RPMI7951 (cell line): ENCODE measurements at places on chromosomes 6 and 20.

GRCh38 chr6:104326173-104327001, 533.3 kb downstream of the HACE1 start:
- no peak for DNase-seq

DNA sequence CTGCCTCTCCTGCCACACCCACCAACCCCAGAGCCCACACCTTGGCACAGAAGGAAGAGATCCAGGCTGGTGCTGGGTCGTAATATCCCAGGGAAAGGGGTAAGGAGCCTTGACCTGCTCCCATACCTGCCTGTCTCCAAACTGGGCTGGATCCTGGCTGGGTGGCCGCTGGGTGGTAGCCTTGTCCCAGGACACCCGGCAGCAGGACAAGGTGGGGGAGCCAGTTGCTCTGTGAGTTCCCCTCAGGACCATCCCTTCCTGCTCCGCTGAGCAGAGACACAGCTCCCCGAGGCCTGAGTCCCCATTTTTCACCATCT, 58.8 kb downstream of the UBE2V1 start:
- no peak for DNase-seq

GRCh38 chr20:4645621-4646020, 76.1 kb upstream of the PRND start:
- peak; percentile 33 for DNase-seq

DNA sequence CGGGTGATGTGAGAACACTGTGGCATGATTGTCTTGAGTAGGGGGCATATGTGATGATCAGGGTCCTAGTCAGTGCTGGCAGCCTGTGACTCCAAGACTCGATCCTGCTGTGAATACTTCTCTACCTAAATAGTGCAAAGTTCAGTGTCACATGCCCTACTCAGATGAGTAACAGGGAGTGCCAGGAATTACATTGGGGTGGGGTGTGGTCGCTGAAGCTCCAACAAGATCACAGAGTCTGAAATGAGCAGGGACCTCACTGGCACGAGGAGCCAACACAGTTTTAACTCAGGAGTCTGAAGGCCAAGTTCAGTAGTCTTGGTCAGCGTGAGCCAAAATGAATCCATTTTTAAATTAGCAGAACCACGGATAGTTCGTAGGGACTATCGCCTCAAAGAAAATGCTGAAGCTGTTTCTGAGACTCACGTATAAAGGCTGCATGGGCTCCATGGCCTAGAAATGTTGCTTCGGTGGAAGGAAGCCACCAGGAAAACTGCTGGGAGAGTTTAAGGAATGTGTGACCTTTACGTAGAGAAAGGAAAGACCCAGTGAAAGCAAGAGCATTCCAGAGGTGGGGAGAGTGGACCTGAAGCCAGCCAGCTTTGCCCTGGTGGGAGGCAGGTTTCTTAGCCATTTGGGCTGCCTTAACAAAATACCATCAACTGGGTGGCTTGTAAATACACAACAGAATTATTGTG, 72.2 kb downstream of the RPP40 start:
- no peak for DNase-seq

DNA sequence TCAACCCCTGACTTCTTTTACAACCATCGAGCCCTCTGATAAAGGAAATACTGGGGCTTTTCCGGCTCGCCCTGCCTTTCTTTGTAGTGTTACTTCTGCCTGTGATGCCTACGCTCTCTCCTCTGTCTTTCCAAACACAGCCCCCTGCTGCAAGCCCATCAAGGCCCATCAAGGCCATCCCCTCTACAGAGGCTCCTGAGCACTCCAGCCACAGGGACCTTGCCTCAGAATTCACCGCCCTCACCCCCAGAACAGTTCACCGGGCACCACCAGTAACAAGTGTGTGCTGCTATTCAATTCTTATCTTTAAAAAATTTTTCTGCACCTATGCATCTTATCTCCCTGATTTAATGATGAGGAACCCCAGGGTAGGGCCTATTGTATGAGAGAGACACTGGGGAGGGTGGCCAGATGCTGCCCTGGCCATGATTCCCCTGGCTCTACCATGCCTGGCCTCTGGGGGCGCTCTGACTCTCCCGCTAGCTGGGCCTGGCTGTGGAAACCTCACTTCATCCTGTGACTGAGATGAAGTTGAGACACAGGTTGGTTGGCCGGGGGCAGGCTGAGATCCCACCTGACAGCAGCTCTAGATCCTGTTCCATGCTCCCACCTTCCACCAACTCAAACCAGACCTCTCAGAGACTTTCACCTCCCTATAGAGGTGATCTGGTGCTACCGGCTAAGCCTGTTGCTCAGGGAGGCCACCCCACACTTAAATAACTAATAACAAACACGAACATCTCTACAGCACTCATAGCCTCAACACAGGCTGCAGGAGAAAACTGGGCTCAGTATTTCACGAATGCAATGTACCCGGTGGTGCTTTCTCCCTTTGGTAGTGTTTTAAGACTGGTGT, 19.2 kb upstream of the GLP1R start:
- peak; percentile 6 for DNase-seq

GRCh38 chr6:10174056-10174455, 240.8 kb downstream of the TFAP2A start:
- DNase-seq: no peak

GRCh38 chr6:10312445-10312844, 102.4 kb downstream of the TFAP2A start:
- no peak for DNase-seq

- DNase-seq: no peak
Observed at GRCh38 chr6:124438546-124439065, 523.6 kb upstream of the RNF217 start.

- no peak for DNase-seq
Observed at GRCh38 chr20:18695175-18695574, 107.3 kb downstream of the DTD1 start.

DNA sequence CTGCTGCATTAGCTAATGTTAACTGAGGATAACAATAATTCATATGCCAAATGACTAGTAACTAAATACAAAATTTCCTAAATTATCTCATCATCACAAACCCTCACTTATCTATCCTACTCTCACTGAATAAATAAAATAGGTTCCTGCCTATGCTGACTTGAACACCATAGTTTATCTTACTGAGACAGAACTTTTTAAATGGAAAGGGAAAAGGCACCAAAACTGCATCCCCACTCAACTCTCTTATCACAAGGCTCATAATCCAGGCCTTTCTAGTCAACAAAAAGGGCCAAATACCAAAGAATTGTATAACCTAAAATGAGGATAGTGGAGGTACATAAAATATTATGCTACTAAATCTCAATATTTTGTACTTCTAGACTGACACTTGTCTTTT, 23.1 kb downstream of the OSTM1 start:
- no peak for DNase-seq

GRCh38 chr6:136920671-136921380, 1.3 kb upstream of the SLC35D3 start:
- DNase-seq: no peak

DNA sequence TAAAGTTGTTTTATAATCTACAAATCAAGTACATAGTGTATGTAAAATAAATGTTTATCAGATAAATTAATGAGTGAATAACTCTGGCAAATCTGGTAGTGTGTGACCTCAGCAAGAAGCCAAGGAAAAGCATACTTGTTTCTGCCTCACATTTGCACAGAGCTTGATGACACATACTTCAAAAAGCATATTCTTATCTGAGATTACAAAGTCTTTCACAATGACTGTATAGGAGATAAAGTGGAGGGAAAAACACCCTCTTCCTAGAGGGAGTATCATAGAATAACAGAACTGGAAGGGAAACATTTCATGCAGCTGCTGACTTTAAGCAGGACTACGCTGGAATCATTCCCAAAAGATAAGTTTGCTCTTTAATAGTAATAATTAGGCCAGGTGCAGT, 28.1 kb upstream of the AKAP7 start:
- peak; percentile 64 for DNase-seq

- no peak for DNase-seq
Observed at GRCh38 chr6:118017301-118017848, 110.3 kb downstream of the SLC35F1 start.

DNA sequence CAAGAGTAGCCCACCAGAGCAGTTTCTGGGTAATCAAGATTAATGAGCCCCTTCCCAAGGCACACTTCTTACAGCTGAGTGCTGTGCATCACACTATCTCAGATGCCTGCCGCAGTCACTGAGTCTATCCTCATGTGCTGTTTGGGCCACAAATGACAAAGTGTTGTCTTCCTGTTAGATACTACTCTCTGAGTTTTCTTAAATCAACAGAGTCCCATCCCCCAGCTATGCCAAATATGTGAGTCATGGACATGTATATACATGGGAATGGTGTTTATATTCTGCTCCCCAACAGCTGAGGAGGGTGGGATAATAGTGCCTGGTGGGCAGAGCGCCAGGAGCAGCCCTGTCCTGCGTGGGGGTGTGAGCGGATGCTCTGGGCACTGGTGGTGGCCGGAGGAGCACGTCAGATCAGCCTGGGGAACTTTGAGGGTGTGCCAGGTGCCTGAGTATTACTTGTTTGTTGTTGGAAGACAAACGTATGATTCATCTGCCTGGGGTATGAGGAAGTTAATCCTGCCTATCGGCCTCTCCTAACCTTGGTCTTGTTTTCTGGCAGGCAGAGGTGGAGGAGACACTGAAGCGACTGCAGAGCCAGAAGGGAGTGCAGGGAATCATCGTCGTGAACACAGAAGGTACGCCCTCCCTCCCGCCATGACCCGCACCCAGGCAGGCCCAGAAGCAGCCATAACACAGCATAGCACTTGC, 9.6 kb downstream of the DYNLRB1 start:
- peak; percentile 100 for DNase-seq

DNA sequence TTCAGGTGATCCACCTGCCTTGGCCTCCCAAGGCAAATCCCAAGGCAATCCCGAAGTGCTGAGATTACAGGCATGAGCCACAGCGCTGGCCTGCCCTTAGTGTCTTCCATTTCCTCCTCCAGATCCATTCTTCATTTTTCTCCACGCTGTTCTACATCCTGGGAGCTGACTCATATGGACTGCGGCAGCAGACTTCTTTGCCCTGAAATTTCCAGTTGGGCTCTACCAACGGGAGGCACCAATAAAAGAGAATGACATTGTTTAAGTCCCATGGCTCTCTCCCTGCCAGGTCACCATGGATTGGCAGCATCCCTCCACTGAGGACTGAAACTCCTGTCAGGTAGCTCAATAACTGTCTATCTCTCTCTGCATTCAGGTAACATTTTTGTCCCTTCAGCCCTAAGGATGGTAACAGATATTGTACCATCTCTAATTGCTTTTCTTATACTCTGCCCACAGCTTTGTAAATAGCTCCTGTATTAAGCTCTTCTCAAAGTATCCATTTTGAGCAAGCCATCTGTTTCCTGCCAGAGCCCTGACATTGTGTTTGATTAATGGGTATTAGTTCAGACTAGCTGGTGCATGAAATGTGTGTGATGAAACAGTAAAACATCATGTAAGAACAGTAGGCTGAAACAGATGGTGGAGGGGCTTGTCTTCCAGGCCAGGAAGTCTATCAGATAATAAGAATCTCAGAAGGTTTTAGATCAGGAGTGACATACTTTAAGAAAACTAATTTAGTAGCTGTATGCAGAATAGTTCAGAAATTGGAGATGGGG, 3.6 kb downstream of the TBCC start:
- peak; percentile 52 for DNase-seq

DNA sequence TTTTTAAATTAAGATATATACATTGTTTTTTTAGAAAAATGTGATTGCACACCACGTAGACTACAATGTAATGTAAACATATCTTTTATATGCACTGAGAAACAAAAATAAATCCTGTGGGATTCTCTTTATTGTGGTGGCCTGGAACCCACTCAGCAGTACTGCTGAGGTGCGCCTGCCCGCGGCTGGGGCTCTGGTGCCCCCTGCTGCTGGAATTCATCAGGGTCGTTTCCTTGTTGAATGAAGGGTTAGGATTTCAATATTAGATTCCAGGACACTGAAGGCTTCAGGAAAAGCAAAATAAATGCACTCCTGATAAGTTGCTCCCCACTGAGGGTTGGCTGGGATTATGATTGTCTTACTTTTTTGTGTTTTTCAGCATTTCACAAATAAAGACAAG, 175.8 kb upstream of the GGTLC1 start:
- DNase-seq: peak; percentile 51

- no peak for DNase-seq
Observed at GRCh38 chr20:61976644-61977418, 88.8 kb downstream of the TAF4 start.

- peak; percentile 18 for DNase-seq
Observed at GRCh38 chr6:130364224-130364780, 1.5 kb upstream of the TMEM200A start.

- peak; percentile 38 for DNase-seq
Observed at GRCh38 chr6:36599791-36600209, 5.6 kb downstream of the SRSF3 start.

- no peak for DNase-seq
Observed at GRCh38 chr6:143692696-143693095, 14.9 kb downstream of the PHACTR2 start.

GRCh38 chr20:53622247-53623133, 28.9 kb upstream of the ZNF217 start:
- no peak for DNase-seq

GRCh38 chr6:134669485-134669884, 280.4 kb downstream of the ALDH8A1 start:
- no peak for DNase-seq

DNA sequence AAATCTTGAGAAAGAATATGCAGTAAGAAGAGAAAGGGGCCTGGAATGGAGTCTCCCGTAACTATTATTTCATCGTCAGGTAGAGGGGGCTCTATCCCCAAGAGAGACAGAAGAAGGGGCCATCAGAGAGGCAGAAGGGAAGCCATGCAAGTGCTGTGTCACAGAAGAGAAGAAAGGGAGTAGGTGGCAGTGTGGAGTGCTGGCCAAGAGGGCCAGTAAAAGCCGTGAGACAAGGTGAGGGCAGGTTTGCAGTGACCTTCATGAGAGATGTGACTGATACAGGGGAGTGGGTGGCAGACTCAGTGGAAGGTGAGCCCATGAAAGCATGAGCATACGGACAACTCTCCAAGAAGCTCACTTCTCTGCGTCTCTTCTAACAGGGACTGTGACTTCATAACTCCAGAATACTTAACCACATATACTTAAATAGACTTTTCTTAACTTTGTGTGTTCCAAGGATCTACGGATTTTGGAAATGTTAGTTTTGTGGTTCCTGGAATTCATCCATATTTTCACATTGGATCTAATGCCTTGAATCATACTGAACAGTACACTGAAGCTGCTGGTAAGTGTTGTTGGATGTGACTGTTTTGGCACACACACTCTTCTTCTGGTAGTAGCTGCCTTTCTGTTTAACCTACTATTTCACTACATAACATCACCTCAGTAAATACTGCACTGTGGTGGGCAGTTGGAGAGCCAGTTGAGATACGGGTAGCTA, 15.6 kb downstream of the PM20D2 start:
- DNase-seq: no peak

- DNase-seq: no peak
Observed at GRCh38 chr20:60035486-60035885, 77.3 kb downstream of the CDH26 start.

- DNase-seq: no peak
Observed at GRCh38 chr6:116057766-116058165, 2.9 kb downstream of the FRK start.

DNA sequence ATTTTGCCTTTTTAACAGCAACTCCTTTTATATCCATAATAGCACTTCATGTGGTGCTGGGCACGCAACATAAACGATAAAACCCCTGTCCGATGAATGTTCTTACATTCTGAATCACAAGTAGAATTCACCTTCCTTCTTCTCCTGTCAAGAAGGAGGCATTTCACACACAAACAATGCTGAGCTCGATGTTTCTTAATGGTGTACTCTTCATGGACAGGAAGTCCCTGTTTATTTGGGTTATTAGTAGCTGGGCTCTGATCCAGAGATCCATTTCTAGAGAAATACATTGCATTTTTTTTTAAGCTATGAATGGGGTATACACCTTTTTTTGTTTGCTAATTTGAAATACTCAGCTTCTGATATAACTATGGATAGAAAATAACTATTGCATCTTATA, 82.4 kb downstream of the PPP1R3G start:
- DNase-seq: no peak
